T-helper 1 cell (primary cell): ENCODE measurements at places on chromosomes 5 and 9.

- DNase-seq, result no peak
Measured at GRCh38 chr9:8384091-8384490, 584.5 kb upstream of the DMAC1 start.

GRCh38 chr9:124281931-124282371 is 24.2 kb downstream of the NEK6 start:
- DNase-seq, result no peak

DNA sequence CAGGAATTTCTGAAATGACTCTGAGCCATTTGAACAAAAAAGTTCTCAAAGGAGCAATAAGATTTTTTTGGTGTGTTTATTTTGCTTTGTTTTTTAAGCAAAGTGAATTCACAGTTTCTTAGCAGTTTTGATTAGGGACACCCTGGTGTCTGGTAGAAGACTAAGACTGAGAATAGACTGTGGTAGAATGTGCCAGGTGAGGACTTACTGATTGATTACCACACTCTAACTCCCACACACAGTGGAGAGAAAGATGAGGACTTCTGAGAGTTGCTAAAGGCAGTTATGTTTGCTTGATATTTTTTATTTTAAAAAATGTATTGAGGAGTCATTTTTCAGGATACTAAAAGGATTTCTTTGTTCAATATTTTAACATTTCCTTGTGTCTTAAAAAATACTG is 175.1 kb downstream of the CD180 start:
- no peak for DNase-seq

GRCh38 chr5:108079753-108080152 is 302.1 kb downstream of the FBXL17 start:
- no peak for DNase-seq
